ENCODE measurements at places on chromosomes 2 and 18. TPM values are rescaled to one million over a fixed set of nuclear protein-coding genes. Genes with fewer than 3 reads are reported as not detected.

KCNG2 gene
- polyA plus RNA-seq: 0.17 TPM

ZNF385B gene
- 7.0 TPM for polyA plus RNA-seq

INHBB gene
- 0.50 TPM for polyA plus RNA-seq

CXCR2 gene
- polyA plus RNA-seq: 0.25 TPM

LRATD1 gene
- 15.5 TPM for polyA plus RNA-seq

GDF7 gene
- 0.33 TPM for polyA plus RNA-seq

GPBAR1 gene
- polyA plus RNA-seq: 1.2 TPM

ELMOD3 gene
- 29.6 TPM for polyA plus RNA-seq

TFCP2L1 gene
- polyA plus RNA-seq: 3.9 TPM

UNC80 gene
- polyA plus RNA-seq: 1.3 TPM

RAD51AP2 gene
- polyA plus RNA-seq: 0.56 TPM

TFPI gene
- polyA plus RNA-seq: 153 TPM

MAP4K3 gene
- polyA plus RNA-seq: 61.7 TPM

BMP10 gene
- not detected for polyA plus RNA-seq

CNRIP1 gene
- polyA plus RNA-seq: 50.8 TPM

MXD1 gene
- polyA plus RNA-seq: 12.8 TPM

AGAP1 gene
- 23.0 TPM for polyA plus RNA-seq

IL36RN gene
- 0.04 TPM for polyA plus RNA-seq

CPS1 gene
- 7.8 TPM for polyA plus RNA-seq

REG1B gene
- polyA plus RNA-seq: not detected

POTEF gene
- polyA plus RNA-seq: 0.15 TPM

SCN7A gene
- polyA plus RNA-seq: 86.8 TPM

ARHGAP25 gene
- polyA plus RNA-seq: 6.1 TPM

DNAJC5G gene
- 0.25 TPM for polyA plus RNA-seq

ATOH8 gene
- 34.2 TPM for polyA plus RNA-seq

ARHGEF4 gene
- polyA plus RNA-seq: 2.8 TPM

BCL11A gene
- polyA plus RNA-seq: 30.1 TPM

C2orf66 gene
- polyA plus RNA-seq: 0.25 TPM

ACMSD gene
- 1.0 TPM for polyA plus RNA-seq

CNTNAP5 gene
- polyA plus RNA-seq: 0.03 TPM

ERBB4 gene
- polyA plus RNA-seq: 1.0 TPM

PSME4 gene
- 47.3 TPM for polyA plus RNA-seq

SERPINB13 gene
- not detected for polyA plus RNA-seq

FSHR gene
- not detected for polyA plus RNA-seq

KIF1A gene
- polyA plus RNA-seq: 6.4 TPM

RNU2-63P gene
- 1.1 TPM for polyA plus RNA-seq

B4GALT6 gene
- polyA plus RNA-seq: 17.3 TPM

UGT1A5 gene
- not detected for polyA plus RNA-seq

IL18RAP gene
- polyA plus RNA-seq: 1.5 TPM

RNF25 gene
- 40.8 TPM for polyA plus RNA-seq

SLC4A5 gene
- 6.6 TPM for polyA plus RNA-seq

COL4A4 gene
- 9.0 TPM for polyA plus RNA-seq

ST6GAL2 gene
- 5.4 TPM for polyA plus RNA-seq

CYP27C1 gene
- 12.0 TPM for polyA plus RNA-seq
